Suppressor macrophage treated with lipopolysaccharide for 1 hour (primary cell): ENCODE measurements at places on chromosomes 1 and 21.
A peak's percentile ranks its signal among the peaks of the same experiment; 100 is the strongest.

DNA sequence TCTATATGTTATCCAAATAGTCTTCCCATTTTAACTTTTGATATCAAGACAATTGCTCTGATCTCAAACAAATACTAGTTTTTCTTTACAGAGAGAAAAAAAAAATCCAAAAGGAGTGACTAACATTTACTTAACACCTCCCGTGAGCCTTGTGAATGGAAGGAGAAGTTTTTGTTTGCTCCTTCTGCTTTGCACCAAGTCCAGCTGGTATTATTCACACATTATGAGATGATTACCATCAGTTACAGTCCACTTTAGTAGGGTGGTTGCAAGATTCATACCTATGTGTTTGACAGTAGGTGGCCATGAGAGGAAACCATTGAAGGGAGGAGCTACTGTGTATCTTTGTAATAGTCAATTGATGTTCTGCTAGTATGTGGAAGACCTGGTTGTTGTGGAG, 443.4 kb upstream of the ZP4 start:
- DNase-seq = no peak

- DNase-seq = peak; percentile 68
Observed at GRCh38 chr1:178137238-178137637, 43.3 kb downstream of the RASAL2 start.

DNA sequence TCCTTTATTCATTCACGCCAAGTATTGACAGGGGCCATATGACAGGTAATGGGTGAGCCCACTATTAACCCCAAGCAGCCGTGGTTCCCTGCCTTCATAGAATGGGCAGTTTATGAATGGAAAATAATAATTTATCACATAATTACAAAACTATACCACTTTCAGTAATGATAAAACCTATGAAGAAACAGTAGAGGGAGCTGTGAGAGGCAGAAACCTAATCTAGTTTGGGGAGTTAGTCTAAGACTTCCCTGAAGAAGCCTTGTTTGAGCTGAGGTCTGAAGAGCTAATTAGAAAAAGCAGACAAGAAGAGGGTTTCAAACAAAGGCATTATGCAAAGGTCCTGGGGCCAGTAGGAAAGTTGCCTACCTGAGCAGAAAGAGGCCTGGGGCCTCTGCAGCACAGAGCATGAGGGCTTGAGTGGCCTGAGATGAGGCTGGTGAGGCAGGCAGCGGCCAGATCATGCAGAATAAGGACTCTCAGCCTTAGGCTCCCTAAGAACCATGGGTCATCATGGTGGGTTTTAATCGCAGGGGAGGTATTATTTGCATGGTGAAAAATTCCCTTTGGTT, 142.8 kb downstream of the ATG4C start:
- no peak for DNase-seq

- DNase-seq = peak; percentile 41
Observed at GRCh38 chr1:234887016-234887900, 241.4 kb downstream of the TOMM20 start.

DNA sequence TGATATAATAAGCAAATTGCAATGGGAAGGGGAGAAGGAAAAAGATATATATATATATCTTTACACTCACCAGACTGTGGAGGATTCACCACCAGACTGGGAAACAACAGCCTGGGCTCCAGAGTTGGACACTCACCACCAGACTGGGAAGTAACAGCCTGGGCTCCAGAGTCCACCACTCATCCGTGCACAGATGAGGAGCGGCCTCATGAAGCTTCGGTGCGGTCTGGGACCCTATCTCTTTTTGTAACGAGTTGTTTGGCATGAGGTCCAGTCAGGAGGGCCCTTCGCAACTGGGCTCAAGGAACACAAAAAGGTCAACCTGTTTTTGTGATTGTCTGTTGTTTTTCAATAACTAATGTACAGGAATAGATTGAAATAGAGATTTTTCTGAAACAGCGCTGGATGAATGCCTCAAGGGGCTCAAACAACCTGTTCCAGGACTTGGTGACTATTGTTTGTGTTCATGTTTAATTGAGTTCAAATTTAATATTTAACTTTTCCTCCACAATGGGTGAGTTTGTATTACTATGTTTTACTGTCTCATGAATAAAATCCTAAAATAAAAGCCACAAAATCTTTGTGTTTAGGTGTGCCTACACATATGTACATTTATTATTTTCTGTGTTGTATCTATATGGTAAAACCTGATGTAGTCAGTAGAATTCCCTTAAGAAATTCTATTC, 40.1 kb downstream of the S100A10 start:
- no peak for DNase-seq

- no peak for DNase-seq
Observed at GRCh38 chr1:17706445-17706844, 48.7 kb upstream of the ACTL8 start.

GRCh38 chr1:56439610-56440264, 139.6 kb downstream of the PLPP3 start:
- no peak for DNase-seq
